ENCODE measurements at places on chromosomes 7 and 10.
A peak's percentile ranks its signal among the peaks of the same experiment; 100 is the strongest.

GRCh38 chr7:14436878-14437277 is 447.4 kb upstream of the ETV1 start:
- no peak for DNase-seq

DNA sequence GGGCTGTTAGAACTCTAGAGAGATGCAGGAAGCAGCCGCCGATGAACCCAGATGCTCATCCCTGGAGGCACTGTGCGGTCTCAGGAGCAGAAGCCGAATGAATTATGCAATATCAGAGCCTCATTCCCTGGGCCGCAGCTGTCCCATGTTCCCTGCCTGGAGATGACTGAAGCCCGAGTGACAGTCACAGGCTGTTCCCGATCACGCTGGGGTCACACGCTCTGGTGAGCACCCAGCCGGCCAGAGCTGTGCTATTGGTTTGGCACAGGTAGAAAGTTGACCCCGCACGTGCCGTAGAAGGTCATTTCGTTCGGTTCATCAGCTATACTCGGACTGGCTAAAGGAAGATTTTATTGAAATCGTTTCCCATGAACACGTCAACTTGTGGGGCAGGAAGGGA is 140.5 kb upstream of the SH2B2 start:
- no peak for DNase-seq

GRCh38 chr7:137306748-137307147 is 36.8 kb downstream of the PTN start:
- DNase-seq: no peak

GRCh38 chr7:95715274-95715673 is 57.1 kb upstream of the DYNC1I1 start:
- DNase-seq: no peak

GRCh38 chr7:112665709-112666108 is 124.5 kb downstream of the TMEM168 start:
- no peak for DNase-seq

GRCh38 chr10:93503075-93503474 is 6.7 kb downstream of the CEP55 start:
- DNase-seq: peak; percentile 89

DNA sequence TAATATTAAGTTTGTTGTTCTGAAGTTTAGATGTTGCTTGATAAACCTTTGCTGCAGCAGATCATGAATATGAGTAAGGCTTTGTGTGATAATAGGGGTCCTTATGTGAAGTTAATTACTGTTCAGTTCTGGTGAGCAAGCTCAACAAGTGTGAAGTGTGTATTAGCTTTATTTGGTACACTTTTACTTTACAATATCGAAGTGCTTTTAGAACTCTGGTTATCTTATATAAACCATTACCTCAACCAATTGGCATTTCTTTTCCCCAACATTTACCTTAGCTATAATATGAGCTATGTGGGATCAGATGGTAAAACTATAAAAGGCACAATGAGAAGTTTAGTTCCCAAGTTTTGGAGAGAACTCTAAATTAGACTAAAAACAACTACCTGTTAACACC is 127.6 kb downstream of the LCOR start:
- no peak for DNase-seq

DNA sequence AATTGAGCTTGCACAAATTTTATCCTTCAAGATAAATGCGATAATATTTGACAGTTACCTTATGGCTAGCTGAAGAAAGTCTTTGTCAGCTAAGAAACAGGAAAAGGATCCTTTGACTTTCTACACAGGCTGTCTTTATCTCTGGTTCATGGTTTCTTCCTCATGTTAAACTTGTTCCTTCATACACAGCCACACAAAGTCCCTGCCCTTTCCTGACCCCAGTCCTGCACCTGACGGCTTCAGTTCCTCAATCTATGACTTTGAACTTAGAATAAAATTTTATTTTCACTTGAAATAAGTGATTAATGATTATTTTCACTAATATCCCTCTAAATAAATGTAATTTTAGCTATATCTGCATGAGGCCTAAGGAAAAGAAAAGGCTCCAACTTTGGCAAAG is 77.8 kb upstream of the PRSS1 start:
- DNase-seq: no peak

- DNase-seq: no peak
Observed at GRCh38 chr7:132777414-132777813, 201.1 kb upstream of the PLXNA4 start.

- no peak for DNase-seq
Observed at GRCh38 chr10:111650088-111650487, 533.5 kb downstream of the GPAM start.

DNA sequence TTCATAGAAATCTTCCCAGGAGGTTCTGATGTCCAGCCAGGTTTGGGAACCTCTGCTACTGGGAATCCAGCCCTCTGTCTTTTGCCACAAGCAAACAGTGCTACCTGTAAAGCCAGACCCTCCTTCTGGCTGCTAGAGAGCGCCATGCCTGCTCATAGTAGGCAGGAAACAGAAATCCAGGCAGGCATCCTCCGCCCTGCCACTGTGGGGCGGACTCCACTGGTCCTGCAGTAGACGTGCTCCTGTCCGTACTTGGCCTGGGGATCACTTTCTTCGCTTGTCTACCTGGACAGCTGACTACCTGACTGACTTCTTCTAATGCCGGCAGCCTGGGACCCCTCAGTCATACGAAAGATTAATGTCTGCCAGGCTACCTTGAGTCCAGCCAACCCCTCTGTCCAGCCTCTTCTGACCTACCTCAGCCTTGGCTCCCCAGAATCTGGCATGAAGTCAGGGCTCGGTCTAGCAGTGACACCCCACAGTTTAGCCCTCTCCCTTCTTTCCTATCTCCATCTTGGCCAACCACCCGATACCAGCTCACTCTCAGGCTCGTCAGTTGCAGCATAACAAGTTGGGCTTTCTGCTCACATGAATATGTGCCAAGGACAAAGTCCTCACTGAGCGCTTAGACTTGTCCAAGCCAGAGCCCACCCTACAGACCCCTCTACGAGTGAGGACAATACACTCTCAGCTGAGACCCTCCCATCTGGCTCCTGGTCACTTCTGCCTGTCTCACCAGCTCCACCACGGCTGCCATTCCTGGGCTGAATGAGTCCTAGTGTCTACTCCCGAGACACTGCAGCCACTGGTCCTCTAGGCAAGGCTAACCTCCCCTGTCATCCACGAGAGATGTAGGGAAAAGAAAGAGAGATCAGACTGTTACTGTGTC is 43.9 kb upstream of the OPALIN start:
- DNase-seq: no peak

DNA sequence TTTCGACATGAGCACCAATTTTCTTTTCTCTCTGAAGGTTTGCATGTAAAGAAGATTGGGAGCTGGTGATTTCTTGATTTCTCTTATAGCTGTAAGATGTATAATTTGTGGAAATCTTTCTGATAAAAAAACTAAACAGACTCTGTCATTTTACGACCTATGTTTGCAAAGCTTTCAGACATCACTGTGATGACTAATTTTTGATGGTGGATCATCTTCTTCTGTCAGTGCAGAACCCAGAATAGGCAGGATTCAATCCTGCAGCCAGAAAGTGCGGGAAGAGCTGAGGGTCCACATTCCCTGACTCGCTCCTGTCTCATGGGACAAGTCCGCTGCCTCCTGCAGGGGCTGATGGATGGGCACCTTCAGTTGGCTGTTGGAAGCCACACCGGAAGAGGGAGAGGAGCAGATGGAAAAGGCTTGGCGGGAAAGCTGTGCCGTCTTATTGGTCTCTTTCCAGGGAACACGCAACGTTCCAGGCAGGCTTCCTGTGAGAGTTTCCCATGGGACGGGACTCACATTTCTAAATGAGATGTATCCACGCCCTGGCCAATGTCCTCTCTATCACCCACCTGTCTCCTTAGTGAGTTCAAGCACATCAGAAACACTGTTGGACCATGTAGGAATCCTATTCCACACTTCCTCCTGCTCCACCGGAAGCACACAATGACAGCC is 186.9 kb downstream of the PRPF18 start:
- no peak for DNase-seq

DNA sequence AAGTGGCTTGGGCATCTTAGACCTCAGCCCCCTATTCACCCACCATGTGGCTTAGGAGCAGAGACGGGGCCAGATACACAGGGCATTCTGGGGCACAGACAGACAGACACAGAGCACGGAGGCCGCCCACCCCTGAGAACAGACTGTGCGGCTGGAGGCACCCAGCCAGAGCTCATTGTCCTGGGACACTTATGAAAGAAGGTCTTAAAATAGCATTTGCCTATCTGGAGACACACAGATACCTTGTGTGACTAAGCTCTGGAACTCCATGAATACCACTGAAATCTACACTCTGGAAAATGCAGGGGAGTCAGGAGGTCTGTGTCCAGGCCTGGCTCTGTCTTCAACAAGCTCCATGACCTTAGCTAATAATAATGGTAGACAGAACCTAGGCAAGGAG is 41.4 kb upstream of the ADO start:
- DNase-seq: no peak

DNA sequence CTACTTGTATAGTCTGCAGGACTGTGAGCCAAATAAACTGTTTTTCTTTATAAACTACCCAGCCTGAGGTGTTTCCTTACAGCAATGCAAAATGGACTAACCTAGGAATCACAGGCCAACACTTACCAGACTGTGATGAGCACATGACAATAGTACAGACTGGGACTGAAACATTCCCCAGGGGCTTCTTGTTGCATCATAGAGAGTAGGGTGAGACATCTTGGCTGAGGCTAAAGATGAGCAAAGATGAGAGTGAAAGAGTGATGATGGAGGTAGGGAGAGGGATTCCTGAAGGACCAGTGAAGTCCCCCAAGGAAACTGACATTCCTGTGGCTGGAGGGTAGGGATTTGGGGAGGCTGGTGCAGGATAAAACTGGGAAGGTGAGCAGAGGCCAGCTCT is 194.4 kb downstream of the TPST1 start:
- no peak for DNase-seq

DNA sequence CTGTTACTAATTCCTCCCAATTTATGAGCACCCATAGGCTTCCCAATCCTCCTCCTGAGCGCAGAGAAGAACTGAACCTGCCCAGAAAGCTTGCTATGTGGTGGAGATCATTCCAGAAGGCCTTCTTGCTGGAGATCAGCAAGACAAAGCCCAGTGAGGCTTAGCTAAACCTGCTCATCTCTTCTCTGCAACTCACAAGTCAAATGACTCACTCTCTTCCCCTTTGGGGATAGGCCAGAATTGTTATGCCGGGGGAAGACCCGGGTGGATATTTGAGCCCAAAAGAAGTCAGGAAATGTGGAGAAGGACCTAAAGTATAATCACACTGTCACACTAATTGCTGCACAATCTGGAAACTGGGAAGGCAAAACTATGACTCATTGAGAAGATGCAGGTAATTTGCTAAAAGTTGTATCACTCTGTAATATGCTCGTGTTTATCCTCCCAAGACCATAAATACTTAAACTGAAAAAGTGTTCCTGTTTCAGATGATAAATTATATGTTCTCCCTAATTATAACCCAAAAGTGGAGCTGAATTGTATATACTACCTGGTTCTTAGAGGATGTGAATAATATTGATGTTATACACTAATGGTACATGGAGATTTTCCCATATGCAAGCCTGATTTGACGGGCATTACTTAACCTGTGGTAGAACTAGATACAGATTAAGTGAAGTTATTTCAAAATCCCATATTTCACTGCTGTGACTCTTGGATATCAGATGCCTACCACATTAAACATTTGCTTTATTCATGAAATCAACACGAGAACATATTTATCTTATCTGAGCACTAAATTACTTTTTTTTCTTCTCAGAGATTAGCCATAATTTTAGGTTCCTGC is 6.4 kb downstream of the NEBL start:
- no peak for DNase-seq

GRCh38 chr7:94511718-94512117 is 2.1 kb downstream of the CASD1 start:
- no peak for DNase-seq

- DNase-seq: no peak
Observed at GRCh38 chr7:130996833-130997231, 262.8 kb upstream of the KLF14 start.

DNA sequence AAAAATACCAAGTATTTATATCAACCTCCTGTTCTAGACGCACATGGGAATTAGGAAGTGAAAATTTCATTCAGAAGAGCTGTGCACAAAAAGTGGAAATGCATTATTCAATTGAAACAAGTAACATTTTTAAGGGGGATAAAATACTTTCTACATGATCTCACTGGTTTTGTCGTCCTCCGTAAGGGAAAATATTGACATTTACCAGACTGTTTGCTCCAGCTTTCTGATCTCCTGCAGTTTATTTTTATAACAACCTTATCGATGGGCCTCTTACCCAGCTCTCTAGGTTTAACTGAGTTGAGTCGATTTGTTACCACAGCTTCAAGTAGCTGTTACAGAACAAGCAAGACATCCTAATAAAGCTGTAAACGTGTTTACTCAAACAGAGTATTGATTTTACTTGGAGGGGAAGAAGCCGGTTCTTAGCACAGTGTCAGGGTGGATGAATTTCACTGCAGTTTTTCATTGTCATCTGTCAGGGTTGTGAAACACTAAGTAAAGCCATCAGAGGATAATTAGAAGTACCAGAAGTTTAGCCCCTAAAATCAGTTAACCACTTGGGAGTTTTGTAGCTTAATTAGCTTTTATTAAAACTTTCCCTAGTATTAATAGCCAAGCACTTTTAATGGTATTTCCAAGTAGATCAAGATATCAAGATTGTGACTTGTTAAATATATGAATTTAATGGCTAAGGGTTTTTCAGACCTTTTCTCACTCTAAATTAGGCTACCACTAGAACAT is 142.6 kb upstream of the KAT6B start:
- no peak for DNase-seq

- no peak for DNase-seq
Observed at GRCh38 chr7:81210137-81211064, 291.6 kb upstream of the SEMA3C start.

GRCh38 chr10:9853405-9854355 is 1164.0 kb upstream of the CELF2 start:
- DNase-seq: no peak

GRCh38 chr7:106450716-106451115 is 165.9 kb upstream of the NAMPT start:
- DNase-seq: no peak

GRCh38 chr7:50227726-50228125 is 76.8 kb upstream of the IKZF1 start:
- no peak for DNase-seq

GRCh38 chr7:96097835-96098234 is 224.1 kb downstream of the SLC25A13 start:
- no peak for DNase-seq

GRCh38 chr7:55121249-55121648 is 102.4 kb downstream of the EGFR start:
- DNase-seq: no peak

DNA sequence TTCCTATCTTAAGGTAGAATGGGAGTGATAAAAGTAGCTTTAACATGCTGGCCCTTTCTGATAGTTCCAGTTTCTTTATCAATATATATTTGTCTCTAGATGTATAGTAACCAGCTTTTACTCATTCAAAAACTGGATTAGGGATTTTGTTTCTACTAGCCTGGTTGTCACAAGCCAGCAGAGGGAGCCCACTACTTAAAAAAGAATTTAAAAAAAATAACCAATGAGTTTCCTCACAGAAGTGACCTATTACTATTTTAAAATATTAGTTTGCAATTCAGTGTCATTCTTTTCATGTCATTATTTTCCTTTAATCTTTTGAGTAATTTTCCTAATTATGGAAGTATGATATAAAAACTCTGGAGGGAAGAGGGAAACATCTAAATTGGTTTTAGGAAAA is 142.1 kb downstream of the PHTF2 start:
- DNase-seq: no peak

- no peak for DNase-seq
Observed at GRCh38 chr10:60456053-60456452, 66.4 kb upstream of the ANK3 start.
